Mononuclear cell (primary cell): ENCODE measurements at places on chromosomes 7 and 10. TPM values are rescaled to one million over a fixed set of nuclear protein-coding genes. Genes with fewer than 3 reads are reported as not detected.

ANKRD30A gene
- total RNA-seq: not detected

GCC1 gene
- total RNA-seq: 26.8 TPM

MSANTD7 gene
- total RNA-seq: 22.2 TPM

TUBAL3 gene
- not detected for total RNA-seq

CHRM2 gene
- total RNA-seq: under 0.01 TPM

GCK gene
- 0.21 TPM for total RNA-seq

DPYSL4 gene
- 0.21 TPM for total RNA-seq

SPOCK2 gene
- 488 TPM for total RNA-seq

FAM180A gene
- total RNA-seq: not detected

C10orf62 gene
- not detected for total RNA-seq

C7orf57 gene
- total RNA-seq: not detected

LRMDA gene
- total RNA-seq: 7.6 TPM

CRHR2 gene
- not detected for total RNA-seq

LRRC18 gene
- total RNA-seq: not detected

KCTD7 gene
- total RNA-seq: 8.7 TPM

PNLIPRP1 gene
- not detected for total RNA-seq

GPR85 gene
- total RNA-seq: under 0.01 TPM

CFAP43 gene
- total RNA-seq: 0.10 TPM

ZPBP gene
- not detected for total RNA-seq

HYAL4 gene
- total RNA-seq: not detected

PDGFA gene
- total RNA-seq: 6.1 TPM

WNT8B gene
- total RNA-seq: not detected

MDFIC gene
- 30.5 TPM for total RNA-seq

FAM25G gene
- not detected for total RNA-seq

H2BK1 gene
- not detected for total RNA-seq

MSS51 gene
- 0.73 TPM for total RNA-seq

PCLO gene
- total RNA-seq: not detected

SEMA3D gene
- 0.21 TPM for total RNA-seq

TRIM4 gene
- 23.2 TPM for total RNA-seq

ADRA2A gene
- 0.21 TPM for total RNA-seq

UCMA gene
- not detected for total RNA-seq

FEZF1 gene
- not detected for total RNA-seq
